ENCODE measurements at places on chromosomes 1 and 21.

GRCh38 chr1:25704267-25704691, 87.7 kb downstream of the MAN1C1 start:
- no peak for DNase-seq

DNA sequence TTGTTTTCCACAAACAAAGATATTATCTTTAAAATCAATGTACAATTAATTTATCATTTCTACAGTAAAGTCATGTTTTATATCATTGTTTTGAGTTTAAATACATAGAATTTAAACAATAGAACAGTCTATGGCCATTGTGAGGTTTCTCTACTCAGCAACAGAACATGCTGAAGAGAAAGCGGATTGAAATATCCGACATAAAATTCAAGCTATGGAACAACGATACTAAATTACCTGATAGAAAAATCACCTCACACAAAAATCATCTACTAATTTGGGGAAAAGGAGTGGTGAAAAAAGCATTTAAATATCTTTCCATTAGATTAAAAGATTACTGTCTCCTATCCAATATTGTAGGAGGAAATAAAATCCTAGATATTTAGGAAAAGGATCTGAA, 12.6 kb downstream of the CDKN2C start:
- DNase-seq, result no peak

GRCh38 chr1:192086644-192087043, 71.6 kb upstream of the RGS18 start:
- no peak for DNase-seq

DNA sequence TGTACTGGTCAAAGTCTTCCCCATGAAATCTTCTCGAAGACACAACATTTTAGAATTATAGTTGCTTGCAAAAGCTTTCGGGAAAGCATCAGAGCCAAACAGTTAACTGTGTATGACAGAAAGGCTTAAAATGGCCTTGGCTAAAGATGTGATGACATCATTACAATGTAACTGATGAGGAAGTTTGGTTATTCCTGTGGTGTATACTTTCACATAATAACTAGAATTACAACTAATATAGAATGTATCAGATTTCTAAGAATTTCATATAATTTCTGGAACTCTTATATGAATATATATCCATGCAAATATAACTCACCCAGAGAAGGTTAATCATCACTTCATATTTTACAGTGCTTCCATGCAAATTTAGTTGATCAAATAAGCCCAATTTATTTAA, 8.4 kb downstream of the TP73 start:
- no peak for DNase-seq

GRCh38 chr1:47334765-47335435, 1.3 kb downstream of the CMPK1 start:
- DNase-seq, result no peak

GRCh38 chr1:177848577-177848976, 121.3 kb downstream of the SEC16B start:
- DNase-seq, result no peak

- DNase-seq, result no peak
These were observed 372.5 kb upstream of the ST6GALNAC5 start for GRCh38 chr1:76494807-76495206.

- DNase-seq, result no peak
These were observed 38.9 kb downstream of the MORN1 start for GRCh38 chr1:2352341-2352896.

DNA sequence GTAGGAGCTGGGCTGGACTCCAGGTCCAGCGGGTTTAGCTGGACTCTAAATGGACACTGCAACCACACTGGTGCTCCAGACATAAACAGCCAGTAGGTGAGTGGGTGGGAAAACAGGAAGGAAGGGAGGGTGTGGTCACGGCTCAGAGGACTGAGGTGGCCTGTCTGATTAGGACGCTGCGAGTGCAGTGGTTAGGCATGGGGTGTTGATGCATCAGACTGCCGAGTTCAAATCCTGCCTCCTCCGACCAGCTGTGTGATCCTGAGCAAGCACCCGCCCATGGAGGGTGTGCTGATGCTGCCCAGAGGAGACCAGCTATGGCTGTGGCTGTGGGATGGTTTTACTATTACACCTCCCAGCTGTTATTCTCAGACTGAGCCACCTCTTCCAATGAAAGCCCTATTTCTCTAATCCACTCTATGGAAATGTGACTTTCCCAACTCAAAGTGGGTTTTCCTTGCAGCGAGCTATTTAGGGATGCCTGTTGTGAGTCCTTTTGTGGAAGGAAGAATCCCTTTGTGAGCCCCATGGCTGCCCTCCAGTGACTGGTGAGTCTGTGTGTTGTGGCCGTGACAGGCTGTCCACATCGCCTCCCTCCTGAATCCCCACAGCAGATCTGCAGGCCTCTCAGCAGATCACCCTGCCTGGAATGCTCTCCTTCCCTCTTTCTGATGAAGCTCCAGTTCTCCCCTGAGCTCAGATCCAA, 56.6 kb upstream of the EDN2 start:
- DNase-seq, result no peak

All from NCI-H2227 treated with DMSO at 0.1 percent for 48 hours (cell line).